ENCODE measurements at places on chromosomes 2 and 18. TPM values are rescaled to one million over a fixed set of nuclear protein-coding genes. Genes with fewer than 3 reads are reported as not detected.

GRCh38 chr18:36185157-36185556 is 2.1 kb upstream of the MOCOS start:
- no peaks in the 10 kb centered on the region for H3K36me3 ChIP-seq
- DNase-seq = no peak
- H3K27me3 ChIP-seq = peaks cover 72% of the 10 kb centered on the region
- no peaks in the 10 kb centered on the region for H3K4me1 ChIP-seq
- no peak overlapping the region for H3K4me3 ChIP-seq
- no peak overlapping the region for H3K27ac ChIP-seq

DNA sequence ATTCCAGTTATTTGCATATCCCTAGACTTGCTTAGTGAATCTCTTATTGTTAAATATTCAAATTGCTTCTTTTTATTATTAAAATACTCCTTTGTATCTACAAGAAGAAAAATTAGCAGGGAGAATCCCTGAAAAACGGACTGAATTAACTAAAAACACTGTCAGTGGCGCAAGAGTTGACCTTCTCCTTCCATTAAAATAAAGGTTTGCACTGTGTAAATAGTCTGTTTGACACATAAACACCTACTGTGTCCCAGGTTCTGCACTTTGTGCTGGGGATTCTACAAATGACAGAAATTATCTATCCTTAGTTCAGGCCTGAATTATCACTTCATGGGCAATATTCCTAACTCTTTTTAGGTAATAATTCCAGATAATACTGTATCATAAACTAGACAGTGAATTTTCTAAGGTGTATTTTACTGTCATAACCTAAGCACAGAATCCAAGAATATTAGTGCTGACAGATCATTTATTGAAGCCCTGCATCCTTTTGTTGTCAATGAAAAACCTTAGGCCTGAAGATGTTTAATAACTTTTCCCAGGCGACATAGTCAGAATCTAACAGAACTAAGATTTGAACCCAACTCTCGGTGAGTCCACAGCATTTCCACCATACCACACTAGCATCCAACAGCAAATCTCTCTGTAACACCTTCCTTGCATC is 17.0 kb upstream of the BMP10 start:
- H3K36me3 ChIP-seq = no peaks in the 10 kb centered on the region
- no peak overlapping the region for H3K4me3 ChIP-seq
- no peaks in the 10 kb centered on the region for H3K4me1 ChIP-seq

DNA sequence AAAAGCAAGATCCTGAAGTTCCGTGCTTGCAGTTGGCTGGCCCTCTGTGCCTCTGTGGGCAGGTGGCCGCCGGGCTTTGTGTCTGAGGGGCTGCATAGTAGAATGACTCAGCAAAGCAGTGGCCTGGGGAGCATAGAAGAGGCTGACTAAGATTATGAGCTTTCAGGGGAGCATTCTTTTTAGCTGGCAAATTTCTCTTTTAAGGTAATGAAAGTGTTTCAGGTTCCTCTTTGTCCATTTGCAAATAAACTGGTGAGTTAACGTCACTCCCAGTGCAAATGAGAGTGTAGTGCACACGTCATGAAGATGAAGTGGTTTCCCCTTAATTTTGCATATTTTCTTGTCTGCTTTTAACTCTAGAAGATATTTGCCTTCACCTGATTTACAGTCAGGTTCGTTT is 98.6 kb downstream of the BCL2L11 start:
- peak overlapping the region; percentile 3 for H3K27ac ChIP-seq
- no peaks in the 10 kb centered on the region for H3K36me3 ChIP-seq
- H3K4me3 ChIP-seq = no peak overlapping the region
- no peaks in the 10 kb centered on the region for H3K4me1 ChIP-seq

DNA sequence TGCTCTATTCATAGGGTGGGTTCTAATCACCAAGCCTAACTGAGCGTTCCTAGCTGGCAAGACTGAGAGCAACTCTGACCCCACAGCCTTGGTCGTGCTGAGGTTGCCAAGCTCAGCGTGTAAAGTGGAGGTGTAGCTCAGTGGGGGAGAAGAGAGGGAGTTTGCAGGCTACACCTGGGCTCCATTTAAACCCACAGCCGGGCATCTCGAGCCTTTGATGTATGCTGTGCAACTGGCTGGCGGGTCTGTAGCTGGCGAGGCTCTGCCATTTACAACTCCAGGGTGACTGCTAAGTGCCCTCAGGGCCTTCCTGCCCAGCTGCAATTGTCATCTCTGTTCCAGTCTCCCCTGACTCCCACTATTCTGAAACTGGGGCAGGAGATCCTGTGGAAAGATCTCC is 20.0 kb upstream of the CHRNA1 start:
- H3K4me3 ChIP-seq = no peak overlapping the region
- no peaks in the 10 kb centered on the region for H3K4me1 ChIP-seq
- H3K27me3 ChIP-seq = no peaks in the 10 kb centered on the region
- H3K27ac ChIP-seq = no peak overlapping the region

DNA sequence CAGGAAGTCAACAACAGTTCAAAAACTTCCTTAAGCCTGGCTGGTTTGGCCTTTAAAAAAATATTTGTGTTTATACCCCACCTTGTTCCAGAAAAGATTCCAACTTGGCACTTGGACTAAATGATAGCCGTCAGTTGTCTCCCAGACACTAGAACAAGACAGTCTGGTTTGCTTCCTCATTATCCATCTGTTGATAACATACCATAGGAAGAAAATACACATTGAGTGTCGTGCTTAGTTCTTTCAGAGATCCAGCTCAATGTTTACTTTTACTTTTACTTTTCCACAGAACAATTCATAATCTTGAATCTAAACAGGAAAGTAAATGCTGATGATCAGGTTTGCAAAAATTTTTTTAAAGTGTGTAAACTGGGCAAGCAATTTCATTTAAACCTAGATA is 2.4 kb upstream of the VPS54 start:
- H3K36me3 ChIP-seq = no peaks in the 10 kb centered on the region
- no peak overlapping the region for H3K27ac ChIP-seq
- DNase-seq = no peak
- peaks cover 5% of the 10 kb centered on the region for H3K4me1 ChIP-seq

- no peaks in the 10 kb centered on the region for H3K36me3 ChIP-seq
- DNase-seq = no peak
- H3K27ac ChIP-seq = no peak overlapping the region
- H3K27me3 ChIP-seq = no peaks in the 10 kb centered on the region
- no peak overlapping the region for H3K4me3 ChIP-seq
Measured at GRCh38 chr18:51257150-51257549, 59.7 kb upstream of the MEX3C start.

DNA sequence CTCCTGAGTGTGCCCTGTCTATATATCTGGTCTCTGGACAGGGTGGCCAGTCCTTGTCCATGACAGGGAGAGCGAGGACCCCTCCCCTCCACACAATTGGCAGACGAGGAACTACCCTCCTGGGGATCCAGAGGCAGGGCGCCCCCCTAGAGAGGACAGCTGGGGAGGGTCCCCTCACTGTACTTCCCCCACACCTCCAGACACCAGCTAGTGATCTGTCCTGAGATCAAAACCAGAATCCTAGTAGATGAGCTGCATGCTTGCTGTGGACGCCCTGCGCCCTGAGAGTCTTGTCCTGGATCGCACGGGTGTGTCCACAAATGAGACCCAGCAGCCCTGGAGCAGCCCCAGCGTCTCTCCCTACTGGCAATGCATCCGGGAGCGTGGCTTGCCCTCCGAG is 83.4 kb upstream of the PXDN start:
- H3K27ac ChIP-seq = no peak overlapping the region
- no peak overlapping the region for H3K4me3 ChIP-seq
- no peaks in the 10 kb centered on the region for H3K4me1 ChIP-seq
- H3K27me3 ChIP-seq = no peaks in the 10 kb centered on the region
- DNase-seq = no peak

The CTLA4 gene
- not detected for total RNA-seq

DNA sequence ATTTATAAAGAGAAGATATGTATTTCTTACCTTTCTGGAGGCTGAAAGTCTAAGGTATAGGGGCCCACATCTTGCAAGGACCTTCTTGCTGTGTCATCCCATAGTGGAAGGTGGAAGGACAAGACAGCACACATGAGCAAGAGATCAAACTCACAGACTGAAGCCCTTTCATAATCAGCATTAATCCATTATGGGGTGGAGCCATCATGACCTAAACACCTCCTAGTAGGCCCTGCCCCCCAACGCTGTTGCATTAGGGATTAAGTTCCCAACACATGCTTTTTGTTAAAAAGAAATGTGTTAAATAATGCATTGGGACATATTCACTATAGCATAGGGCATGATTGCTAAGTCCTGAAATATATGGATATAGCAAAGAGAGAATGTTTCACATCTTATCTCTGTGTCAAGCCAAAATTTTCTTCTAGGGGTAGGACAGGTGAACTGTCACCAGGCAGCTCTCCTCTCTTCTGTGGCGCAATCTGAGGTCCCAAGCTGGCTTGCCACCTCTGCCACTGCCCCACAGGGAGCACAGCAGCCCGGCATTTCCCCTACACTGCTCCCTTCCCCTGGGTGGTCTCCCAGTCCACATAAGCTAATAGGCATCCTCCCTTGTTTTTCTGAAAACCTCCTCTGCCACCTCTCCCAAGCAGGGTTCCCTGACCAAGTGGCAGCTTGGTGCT is 8.3 kb upstream of the CTIF start:
- peak; percentile 38 for DNase-seq
- no peak overlapping the region for H3K4me3 ChIP-seq
- no peaks in the 10 kb centered on the region for H3K36me3 ChIP-seq
- H3K4me1 ChIP-seq = peaks cover 10% of the 10 kb centered on the region
- H3K27me3 ChIP-seq = no peaks in the 10 kb centered on the region
- H3K27ac ChIP-seq = no peak overlapping the region

DNA sequence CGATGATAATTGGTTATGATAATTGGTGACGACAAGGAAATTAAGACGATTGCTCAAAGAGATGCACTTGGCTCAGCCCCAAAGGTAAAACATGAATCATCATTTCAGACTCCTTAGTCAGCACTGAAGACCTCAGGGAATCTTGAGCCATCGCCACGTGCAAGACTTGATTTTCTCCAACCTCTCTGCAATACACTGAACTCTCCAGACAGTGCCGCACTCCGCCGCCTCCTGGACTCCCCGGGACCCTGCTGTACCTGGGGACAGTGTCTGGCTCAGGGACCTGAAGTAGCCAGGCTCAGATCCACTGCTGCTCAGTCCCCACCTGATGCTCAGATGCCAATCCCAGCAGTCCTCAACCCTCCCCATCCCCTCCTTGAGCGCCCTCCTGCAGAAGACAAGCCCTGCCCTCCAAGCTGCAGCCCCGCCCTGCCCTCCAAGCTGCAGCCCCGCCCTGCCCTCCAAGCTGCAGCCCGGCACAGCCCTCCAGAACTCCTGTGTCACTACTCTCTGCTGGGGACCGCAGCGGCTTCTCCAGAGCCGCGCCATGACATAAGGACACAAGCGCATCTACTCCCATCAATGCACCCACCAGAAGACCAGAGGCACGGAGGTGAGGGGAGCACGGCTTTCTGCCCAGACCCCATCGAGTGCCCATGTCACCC is 1.1 kb downstream of the TMEM18 start:
- peak overlapping the region; percentile 60 for H3K27ac ChIP-seq
- H3K36me3 ChIP-seq = peaks cover 25% of the 10 kb centered on the region
- H3K4me3 ChIP-seq = peak overlapping the region; percentile 84
- H3K27me3 ChIP-seq = no peaks in the 10 kb centered on the region
- peak; percentile 94 for DNase-seq

DNA sequence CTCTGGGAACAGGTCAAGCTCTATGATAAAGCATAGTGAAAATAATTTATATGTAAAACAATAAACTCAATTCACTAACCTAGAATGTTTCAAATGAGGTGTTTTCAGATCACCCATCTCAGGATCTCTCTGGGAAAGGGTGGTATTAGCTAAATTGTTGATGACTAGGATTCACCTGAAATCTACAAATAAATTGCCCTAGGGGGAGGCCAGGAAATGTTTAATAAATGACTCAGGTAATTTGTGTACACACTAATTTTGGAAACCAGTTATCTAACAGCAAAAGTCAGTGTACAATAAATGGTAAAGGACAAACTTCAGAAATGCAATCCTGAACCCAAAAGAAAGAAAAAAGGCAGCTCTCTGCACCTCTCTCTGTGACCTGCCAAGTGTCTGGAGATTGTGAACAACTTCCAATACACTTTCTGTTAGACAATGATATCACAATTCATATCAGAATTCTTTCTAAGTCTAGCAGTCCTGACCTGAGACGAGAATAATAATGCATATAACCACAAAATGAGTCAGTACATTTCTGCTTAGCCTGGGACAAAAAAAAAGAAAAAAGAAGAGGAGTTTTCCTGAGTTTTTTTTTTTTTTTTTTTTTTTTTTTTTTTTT is 760.0 kb downstream of the EPHA4 start:
- H3K36me3 ChIP-seq = no peaks in the 10 kb centered on the region
- no peaks in the 10 kb centered on the region for H3K27me3 ChIP-seq
- H3K4me1 ChIP-seq = no peaks in the 10 kb centered on the region
- H3K4me3 ChIP-seq = no peak overlapping the region
